Activated CD4-positive, alpha-beta T cell treated with anti-CD3 and anti-CD28 coated beads, Interleukin-2, Interleukin-4, amounts not matched to agents 100 ng/mL and 50 ng/mL, durations not matched to agents 16 hours and 8 hours (primary cell): ENCODE measurements at places on chromosomes 7 and 10.

DNA sequence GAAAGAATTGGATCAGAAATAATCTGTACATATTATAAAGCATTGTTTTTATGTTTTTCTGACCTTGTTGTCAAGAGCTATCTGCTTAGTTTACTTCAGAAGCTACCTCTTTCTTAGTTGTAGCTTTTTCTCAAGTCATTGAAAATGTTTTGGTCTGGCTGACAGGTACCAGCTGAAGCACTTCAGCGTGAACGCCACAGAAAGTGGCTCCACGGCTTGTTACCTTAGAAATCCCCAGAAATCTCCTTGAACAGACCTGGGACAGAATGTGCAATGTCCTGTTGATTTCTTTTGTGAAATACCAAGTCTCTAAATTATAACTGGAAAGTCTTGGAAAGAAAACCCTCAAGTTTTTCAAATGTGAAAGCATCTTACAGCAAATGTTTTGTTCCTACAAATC, 96.8 kb downstream of the ZMYND11 start:
- no peak for DNase-seq

DNA sequence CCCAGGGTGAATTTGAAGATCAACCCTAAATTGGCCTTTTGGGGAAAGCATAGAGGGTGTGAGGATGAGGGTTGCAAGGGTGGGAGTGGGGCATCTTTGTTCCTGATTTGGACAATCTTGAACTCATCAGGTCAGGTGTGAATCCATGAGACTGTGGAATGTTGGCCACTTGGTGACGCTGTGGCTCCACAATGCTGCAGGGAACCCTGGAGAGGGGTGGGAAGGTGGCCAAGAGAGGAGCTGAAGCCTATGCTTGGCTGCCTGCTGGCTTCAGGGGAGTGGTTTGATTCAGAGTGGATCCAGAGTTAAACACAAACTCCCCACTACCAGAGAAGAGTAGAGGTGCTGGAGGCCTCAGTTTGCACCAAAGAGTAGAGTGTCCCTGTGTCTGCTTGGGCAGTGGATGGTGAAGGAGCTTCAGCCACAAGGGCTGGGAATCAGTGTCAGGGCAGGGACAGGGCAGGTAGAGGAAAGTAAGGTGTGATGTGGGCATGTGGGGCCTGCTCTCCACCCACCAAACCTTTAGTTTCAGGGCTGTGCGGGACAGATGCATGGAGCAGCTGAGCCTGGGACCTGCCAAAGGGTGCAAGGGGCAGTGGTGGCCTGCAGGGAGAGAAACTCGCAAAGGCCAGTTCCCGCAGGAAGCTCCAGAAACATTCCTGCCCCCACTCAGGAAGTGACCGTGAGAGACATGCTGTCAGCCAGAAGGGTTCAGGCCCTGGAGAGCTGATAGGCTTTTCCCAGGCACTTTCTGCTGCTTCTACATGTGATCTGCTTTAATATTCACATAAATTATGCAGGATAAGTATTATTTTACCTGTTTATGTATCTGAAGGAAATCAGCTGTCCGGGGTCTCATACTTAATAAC, 81.0 kb upstream of the PRSS58 start:
- no peak for DNase-seq

GRCh38 chr10:64288404-64288803, 767.2 kb downstream of the REEP3 start:
- DNase-seq: no peak

- no peak for DNase-seq
Measured at GRCh38 chr7:27157702-27158431, 1.4 kb upstream of the HOXA7 start.

DNA sequence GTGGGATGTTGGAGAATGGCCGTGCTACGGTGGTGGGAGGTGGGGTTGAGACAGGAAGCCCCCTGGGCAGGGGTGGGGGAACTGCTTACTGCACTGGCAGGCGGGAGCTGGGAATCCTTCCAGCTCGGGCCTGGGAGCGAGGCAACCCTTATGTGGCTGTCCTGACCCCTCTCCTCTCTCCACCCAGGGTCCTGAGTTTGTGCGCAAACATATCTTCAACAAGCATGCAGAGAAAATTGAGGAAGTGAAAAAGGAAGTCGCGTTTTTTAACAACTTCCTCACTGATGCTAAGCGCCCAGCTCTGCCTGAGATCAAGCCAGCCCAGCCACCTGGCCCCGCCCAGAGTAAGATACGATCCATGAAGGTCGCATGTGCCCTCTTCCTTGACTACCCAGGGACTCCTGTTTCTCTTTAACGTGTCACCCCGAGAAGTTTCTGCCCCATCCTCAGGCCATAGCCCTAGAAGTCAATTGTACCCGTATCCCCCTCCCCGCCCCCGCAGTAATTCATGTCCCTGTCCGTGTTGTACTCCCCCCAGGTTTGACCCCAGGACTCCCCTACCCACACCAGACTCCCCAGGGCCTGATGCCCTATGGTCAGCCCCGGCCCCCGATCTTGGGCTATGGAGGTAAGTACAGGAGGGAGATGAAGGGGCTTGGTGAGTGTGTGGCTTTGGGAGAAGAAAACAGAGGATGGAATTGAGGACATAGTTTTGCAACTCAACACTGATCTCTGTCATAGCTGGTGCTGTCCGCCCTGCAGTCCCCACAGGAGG, 1.8 kb downstream of the UFSP1 start:
- DNase-seq: peak; percentile 70

DNA sequence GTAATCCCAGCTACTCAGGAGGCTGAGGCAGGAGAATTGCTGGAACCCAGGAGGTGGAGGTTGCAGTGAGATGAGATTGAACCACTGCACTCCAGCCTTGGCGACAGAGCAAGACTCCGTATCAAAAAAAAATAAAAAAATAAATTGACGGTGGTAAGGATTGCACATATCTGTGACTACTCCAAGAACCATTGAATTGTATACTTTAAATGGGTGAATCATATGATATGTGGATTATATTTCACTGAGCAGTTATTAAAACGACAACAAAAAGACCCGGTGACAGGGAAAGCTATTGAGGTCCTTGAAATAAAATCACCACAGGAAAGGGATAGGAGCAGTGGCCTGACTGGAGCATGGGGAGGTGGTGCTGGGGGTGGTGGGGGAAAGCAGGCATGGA, 31.2 kb upstream of the COMTD1 start:
- DNase-seq: no peak

- DNase-seq: no peak
Measured at GRCh38 chr10:27190508-27190907, 35.4 kb downstream of the MASTL start.

- no peak for DNase-seq
Measured at GRCh38 chr7:16204953-16205352, 216.4 kb downstream of the CRPPA start.

- DNase-seq: no peak
Measured at GRCh38 chr10:72174297-72174662, 41.5 kb upstream of the ANAPC16 start.
